AG10803 (cell line): ENCODE measurements at places on chromosomes 16 and 17.

GRCh38 chr17:80177986-80178595 is 8.3 kb downstream of the CARD14 start:
- no peak for DNase-seq

DNA sequence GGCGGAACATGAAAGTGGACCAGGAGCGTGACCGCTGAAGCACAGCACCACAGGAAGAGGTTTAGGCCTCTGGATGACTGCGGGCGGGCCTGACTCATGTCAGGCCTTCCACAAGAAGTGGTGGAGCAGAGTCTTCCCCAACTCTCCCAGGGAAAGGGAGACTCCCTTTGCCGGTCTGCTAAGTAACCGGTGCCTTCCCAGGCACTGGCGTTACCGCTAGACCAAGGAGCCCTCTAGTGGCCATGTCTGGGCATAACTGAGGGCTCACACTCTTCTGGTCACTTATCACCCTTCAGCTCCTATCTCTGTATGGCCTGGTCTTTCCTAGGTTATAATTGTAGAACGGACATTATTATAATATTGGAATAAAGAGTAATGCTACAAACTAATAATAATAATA is 1931.9 kb downstream of the TP53TG3F start:
- peak; percentile 33 for DNase-seq

- no peak for DNase-seq
Observed at GRCh38 chr16:23699100-23699499, 13.9 kb downstream of the ERN2 start.

DNA sequence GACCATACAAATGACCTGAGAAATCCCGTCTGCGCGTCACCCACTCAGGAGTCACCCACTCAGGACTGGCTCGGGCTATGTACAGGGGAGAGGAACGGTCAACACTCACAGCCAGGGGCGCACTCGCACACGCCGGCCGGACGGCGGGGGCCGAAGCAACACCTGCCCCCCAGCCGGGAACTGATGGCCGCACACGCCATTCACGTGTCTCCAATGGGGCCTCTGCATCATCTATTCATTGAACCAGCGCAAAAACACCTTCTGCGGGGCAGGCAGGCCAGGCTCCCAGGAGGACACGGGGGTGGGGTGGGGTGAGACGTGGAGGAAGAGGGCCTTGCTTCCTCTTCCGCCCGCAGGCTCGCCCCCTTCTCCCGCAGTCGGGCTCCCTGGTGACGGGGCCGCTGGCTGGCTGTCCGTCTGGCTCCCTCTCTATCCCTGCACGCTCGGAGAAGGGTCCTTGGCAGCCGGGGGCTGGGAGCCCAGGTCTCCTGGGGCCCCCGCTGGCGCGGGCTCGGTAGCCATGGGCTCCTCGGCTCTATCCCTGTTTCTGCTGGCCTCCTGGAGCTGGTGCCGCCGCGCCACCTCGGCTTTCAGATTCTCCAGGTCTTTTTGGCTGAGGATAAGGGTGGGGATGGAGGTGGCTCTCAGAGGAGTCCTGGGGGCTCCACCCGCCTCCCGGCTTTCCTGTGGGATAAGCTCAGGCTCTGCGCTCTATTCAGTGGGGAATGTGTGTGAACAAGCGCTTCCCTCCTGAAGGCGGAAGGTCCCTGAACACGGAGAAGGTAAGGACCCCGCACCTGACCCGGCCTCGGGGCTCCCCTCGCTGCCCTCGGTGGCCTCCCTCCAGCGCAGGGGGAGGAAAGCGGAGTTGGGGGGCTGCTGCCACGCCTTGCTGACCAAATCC is 21.1 kb downstream of the CLUH start:
- no peak for DNase-seq

GRCh38 chr17:42849451-42850181 is 1.4 kb upstream of the AOC3 start:
- DNase-seq: peak; percentile 23

- DNase-seq: peak; percentile 34
Observed at GRCh38 chr16:53770641-53771040, 66.7 kb downstream of the FTO start.
